ENCODE measurements at places on chromosomes 5 and 9.

- no peak for DNase-seq
These were observed 234.5 kb downstream of the ADAMTSL1 start for GRCh38 chr9:18708429-18708828.

DNA sequence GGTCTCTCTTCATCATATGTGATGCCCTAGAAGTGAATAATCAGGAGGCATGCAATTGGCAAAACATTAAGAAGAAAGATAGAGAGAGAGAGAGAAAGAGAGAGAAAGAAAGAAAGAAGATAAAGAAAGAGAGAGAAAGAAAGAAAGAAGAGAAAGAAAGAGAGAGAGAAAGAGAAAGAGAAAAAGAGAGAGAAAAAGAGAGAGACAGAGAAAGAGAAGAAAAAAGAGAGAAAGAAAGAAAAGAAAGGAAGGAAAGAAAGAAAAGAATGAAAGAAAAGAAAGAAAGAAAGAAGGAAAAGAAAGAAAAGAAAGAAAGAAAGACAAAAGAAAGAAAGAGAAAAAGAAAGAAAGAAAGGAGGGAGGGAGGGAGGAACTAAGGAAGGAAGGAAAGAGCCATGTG, 318.9 kb downstream of the ICE1 start:
- no peak for DNase-seq

DNA sequence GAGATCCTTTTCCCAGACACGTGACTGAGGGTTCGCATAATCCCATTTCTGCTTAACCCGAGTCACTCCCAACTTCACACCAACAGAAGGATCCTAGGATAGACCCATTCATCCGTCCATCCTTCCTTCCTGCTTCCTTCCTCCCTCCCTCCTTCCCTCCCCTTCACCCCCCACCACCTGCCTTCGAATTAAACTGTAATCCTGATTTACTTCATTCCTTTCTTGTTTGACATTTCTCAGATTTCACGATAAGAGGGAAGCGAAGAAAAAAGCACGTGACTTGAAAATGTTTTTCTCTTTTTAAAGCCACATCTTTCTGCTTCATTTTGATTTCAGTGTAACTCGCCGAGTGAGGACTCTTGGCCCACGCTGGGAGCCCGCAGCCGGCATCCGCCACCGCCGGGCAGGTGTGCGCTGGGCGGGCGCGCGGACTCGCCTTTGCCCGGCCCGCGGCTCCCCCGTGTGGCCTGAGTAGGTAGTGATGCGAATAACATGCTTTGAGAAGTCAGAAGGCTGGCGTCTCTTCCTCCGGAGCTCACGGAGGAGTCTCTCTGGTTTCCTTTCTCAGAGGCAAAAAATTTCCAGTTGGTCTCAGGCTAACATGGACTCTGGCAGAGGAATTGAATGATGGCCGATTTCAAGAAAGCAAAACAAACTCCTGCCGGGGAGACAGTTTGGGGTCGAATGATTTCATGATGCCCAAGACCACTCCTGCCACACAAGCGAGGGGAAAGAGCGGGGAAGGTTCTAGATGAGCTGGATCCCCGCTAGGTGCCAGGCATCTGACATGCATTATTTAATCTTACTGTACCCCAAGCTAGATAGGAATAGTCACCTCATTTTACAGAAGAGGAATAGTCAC, 117.7 kb downstream of the SLC12A2 start:
- DNase-seq, result peak; percentile 68

DNA sequence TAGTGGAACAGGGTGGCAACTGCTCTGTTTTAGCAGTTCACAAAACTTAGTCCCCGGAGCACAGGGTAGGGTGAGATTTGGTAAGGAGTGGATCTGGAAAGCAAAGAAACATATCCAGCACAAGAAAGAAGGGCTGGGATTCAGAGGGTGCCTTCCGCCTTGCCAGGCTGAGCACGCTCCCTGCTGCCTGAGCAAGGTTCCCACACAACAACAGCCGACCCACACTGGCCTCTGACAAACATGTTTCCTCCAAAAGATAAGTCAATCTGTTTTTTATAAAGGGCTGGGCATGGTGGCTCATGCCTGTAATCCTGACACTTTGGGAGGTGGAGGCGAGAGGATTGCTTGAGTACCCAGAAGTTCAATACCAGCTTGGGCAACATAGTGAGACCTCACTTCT, 45.8 kb downstream of the RAB3C start:
- no peak for DNase-seq

DNA sequence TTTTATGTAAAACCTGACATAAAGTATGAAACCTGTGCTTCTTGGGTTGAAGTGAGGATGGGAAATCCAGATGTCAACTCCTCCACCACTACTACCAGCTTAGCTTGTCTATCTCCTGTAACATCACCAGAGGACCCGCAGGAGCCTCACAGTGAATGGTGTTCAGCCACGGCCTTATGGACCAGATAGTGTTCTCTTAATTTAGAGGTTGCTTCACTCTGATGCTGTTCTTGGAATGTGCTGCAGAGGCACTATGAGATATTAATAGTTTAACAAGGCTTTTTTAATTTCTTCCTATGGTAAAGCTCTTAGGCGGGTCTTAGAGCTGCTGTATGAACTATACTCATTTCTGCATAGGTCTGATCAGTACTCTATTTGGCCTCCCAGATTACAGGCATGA, 27.9 kb downstream of the NFX1 start:
- DNase-seq, result no peak

Data from SK-N-DZ (cell line).